Umbilical cord (tissue), 2 donors: ENCODE measurements at places on chromosomes 7 and 10. TPM values are rescaled to one million over a fixed set of nuclear protein-coding genes. Genes with fewer than 3 reads are reported as not detected.
A peak's percentile ranks its signal among the peaks of the same experiment; 100 is the strongest.

DNA sequence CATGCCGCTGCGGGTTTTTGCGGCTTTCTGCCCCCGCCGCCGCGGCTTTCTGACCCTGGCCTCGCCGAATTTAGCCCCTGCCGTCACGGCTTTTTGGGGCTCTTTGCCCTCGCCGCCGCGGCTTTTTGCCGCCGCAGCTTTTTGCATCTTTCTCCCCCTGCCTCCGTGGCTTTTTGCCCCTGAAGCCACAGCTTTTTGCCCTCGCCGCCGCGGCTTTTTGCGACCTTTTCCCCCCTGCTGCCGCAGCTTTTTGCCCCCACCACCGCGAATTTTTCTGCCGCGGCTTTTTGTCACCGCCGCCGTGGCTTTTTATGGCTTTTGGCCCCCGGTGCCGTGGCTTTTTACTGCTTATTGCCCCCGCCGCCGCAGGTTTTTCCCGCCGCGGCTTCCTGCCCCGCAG is 636.5 kb downstream of the ZNF716 start:
- no peak for DNase-seq

GRCh38 chr7:85897967-85898366 is 711.1 kb upstream of the SEMA3D start:
- DNase-seq = no peak

DNA sequence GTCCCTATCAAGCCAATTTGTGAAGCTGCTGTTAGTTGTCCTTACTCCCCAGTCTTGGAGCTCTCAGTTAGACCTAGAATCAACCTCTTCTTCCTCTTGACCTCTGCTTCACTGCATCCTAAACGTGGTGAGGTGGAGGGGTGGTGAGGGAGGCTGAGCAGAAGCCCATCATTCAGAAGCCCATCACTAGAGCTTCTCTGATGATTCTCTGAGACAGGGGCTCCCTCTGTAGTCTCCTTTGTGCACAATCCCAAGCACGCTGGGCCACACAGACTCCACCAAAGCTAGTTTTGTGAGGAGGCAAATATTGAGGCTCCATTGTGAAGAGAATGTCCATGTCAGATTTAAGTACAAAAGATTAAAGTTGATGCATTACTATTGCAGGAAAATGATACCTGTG is 163.8 kb upstream of the PRSS1 start:
- DNase-seq = no peak

GRCh38 chr10:61804414-61804813 is 97.1 kb upstream of the ARID5B start:
- DNase-seq = no peak

Gene PDZD8
- 17.1 TPM for total RNA-seq

Gene STAG3
- 1.9 TPM for total RNA-seq

- no peak for DNase-seq
These were observed 44.8 kb upstream of the DNAAF5 start for GRCh38 chr7:681551-682307.

DNA sequence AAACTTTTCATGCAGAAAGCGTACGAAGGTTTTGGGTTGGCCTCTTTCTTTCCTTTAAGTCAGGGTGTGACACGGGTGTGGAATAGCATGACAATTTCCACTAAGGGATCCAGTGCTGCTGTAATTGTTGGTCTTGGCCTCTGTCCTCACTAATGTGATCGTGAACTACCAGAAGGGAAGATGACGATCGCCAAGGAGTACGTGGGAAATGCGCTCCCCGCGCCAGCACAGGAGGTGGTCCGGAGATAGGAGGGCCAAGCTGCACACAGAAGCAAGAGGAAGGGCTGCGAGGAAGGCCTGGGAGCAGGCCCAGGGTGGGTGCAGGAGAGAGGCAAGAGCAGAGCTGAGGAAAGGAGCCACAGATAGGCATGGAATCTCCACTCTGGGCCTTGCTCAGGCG is 79.7 kb upstream of the PODXL start:
- no peak for DNase-seq

DNA sequence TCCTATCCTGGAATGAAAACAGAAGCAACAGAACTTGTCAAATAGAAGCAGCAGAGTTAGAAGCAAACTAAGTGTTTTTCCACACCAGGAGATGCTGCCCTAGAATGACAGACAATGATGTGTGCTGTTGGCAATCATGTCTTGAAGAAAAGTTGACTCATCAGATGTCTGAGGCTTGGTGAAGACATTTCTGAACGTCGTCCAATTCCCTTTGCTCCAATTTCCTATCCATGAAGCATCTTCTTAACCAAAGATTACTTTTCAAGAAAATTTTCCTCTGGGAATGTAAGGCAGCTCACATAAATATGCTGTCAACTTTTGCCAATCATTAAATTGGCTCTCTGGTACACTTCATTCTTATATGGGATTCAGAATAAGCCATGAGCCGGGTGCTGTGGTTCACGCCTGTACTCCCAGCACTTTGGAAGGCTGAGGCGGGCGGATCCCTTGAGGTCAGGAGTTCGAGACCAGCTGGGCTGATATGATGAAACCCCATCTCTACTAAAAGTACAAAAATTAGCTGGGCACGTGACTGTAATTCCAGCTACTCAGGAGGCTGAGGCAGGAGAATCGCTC is 34.6 kb downstream of the MALSU1 start:
- DNase-seq = peak; percentile 85

GRCh38 chr7:66542049-66542448 is 86.6 kb upstream of the KCTD7 start:
- no peak for DNase-seq

- DNase-seq = peak; percentile 17
These were observed 277.6 kb upstream of the SORCS1 start for GRCh38 chr10:107442035-107442505.

DNA sequence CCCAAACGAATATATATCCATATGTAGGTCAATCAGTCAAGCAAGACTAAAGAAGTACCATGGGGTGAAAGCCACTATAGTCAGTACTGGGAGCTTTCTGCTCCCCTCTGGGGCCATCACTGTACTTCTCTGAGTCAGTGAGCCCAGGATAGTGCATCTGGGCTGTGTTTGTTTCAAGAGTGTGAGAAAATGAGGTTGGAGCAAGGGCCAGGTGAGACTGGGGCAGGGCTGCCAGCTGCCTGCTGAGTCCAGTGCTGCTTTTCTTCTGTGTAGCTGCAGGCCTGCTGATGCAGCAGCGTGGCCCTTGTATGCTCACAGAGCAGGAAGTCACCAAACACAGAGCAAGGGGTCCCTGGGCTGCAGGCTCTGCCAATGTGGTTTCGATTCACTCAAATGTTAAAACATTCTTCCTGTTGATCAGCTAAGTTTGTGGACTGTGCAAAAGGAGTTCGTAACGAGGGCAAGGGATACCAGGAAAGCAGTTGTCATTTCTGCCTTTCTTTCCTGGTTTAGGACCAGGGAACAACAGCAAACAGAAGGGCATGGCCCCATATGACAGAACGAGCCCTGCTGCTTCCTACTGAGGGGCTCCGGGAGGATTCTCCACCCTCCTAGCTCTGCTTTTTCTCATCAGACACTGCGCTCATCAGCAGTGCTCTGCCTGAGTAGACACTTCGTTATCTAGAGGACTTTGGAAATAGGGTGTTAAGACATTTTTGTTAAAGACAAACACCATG is 65.4 kb upstream of the TNS3 start:
- DNase-seq = peak; percentile 79

- no peak for DNase-seq
These were observed 29.4 kb upstream of the KNDC1 start for GRCh38 chr10:133130602-133131001.

DNA sequence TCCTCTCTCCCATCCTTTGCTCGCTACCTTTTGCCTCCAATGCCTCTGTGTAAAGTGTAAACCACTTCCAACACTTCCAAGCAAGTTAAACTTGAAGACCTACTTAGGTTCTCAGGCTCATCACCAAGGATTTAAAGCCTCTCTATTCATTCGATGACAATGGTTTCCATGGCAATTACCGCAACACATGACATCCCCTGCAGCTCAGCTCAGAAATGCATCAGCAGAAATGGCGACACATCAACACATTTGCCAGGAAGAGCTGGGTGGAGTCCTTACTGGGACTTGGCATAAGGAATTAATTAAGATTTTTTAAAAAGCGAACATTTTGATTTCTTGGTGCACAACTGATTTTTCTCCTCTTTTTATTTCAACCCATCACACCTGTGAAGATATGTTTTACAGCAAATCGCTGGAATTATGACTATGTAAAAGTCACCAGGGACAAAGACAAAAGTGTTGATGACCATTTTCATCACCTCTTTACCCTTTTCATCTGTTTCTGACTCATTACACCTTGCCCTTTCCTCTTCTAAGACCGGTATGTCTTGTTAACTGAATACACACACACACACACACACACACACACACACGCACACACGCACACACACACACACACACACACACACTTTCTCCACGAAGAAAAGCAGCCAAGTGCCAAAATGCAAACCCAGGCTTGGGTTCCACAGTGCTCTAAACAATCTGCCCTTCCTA is 453.4 kb upstream of the CELF2 start:
- DNase-seq = no peak

DNA sequence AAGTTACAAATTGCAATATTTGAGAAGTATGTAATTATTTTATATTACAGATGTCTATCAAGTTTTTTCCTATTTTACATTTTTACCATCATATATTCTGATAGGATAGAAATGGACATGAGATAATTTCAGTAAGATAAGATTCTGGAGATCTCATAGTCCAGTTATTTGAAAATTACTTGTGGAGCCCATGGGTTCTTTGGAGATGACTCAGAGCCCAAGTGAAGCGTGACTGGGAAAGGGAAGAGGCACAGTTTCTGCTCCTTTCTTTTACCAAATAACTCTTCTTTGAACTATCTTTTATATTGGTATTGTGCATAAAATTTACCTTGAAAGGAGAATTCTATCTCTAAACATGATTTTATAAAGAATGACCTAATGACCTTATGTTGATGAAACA is 2.4 kb downstream of the CD36 start:
- DNase-seq = no peak

Gene CALHM3
- not detected for total RNA-seq

DNA sequence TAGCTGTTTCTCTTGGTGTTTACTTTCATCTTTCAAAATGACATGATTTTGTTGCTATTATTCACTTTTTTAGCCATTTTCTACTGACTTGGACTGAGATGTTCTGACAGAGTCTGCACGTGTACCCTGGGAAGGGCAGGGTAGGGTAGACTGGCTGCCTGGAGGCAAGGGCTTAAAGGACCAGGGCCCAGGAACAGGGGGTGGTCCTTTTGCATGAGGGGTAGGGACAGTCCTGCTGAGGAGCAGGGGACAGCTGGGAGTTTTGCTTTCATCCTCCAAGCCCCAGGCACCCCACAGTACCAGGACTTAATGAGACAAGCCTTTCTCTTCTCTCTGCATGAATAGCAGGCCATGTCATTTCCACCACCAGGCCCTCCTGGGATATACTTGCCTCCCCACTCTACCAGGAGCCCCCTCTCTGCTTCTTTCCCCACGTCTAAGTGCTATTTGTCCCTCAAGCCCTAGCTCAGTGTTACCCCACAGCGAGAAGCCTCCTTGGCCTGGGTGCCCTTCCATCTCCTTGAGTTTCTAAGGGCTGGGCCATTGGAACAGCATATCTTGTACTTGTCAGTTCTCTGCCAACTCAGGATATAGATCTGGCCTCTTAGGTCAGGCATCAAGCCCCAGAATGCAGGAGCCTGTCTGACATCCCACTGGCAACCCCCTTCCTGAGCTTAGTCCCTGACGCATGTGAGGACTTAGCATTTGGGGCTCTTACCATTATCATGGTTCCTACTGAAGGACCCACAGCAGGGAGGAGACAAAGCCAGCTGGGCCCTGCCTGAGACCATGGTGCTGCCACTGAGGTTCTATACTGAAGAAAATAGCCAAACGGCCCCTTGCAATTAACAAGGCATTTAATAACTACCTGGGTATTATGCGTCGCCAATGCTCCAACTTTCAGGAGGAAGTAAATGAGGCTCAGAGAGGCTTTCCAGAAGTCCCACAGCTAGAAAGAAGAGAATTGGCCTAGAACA is 78.4 kb upstream of the UNC5B start:
- no peak for DNase-seq

DNA sequence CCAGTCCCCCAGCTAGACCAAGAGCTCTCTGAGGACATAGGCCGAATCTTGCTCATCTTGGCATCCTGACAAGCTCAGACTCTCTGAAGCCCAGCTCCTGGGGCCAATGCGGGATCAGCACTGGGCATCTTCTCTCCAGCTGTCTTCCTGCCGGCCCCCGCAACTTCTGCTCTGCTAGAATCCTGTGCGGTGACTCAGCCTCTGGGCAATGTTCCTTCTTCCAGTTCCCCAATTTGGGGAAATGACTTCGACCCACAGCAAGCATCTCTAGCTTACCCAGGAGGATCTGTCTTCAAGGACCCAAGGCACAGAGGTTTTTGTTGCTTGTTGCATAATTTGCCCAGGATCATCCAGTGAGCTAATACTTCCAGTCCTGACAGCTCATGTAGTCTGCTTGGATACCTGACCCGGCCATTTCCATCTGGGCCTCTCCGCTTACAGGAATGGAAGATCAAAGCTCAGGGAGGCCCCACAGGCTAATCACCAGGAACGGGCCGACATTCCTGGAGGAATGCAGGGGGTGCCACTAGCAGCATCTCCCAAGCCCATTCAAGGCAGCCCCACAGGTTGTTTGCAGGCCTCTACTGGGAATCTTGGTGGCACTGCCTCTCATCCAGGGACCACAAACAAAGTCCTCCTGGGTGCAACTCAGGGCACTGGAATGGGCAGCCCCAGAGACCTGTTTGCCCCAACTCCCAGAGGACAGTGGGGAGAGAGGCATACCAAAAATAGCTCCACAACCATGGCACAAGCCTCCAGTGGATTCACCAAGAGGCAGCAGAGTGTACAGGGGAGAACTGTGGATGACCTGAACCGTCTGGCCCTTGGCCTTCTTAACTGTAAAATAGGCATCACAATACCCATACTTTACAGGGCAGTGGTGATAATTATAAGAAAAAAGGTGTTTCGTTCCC is 151.9 kb downstream of the NEURL1 start:
- DNase-seq = peak; percentile 82

Gene CD36
- total RNA-seq = 34.4 TPM

Gene FKBP6
- 0.72 TPM for total RNA-seq

Gene HKDC1
- not detected for total RNA-seq

Gene SUN1
- 164 TPM for total RNA-seq

- DNase-seq = peak; percentile 72
These were observed 39.4 kb downstream of the PLAU start for GRCh38 chr10:73950155-73950948.

Gene SPRN
- total RNA-seq = 0.96 TPM

- peak; percentile 77 for DNase-seq
These were observed 170.0 kb downstream of the PRKCQ start for GRCh38 chr10:6409971-6410643.

DNA sequence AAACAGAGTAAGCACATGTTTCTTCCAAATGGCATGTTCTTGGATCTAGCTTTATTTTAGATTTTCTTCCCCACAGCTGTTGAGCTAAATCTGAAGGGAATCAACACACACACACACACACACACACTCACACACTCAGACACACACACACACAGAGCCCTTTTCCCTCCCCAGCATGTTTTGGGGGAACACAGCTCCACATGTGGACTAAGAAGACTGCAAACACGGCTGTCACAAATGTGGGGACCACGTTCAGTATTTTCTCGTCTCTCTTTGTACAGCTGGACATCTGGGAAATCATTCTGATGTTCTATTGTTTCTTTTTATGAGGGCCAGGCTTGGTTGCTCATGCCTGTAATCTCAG is 116.3 kb downstream of the ABLIM1 start:
- DNase-seq = no peak

Gene CALML3
- not detected for total RNA-seq
